ENCODE measurements at places on chromosomes 11 and 22. TPM values are rescaled to one million over a fixed set of nuclear protein-coding genes. Genes with fewer than 3 reads are reported as not detected.

Gene MS4A4E
- not detected for total RNA-seq

- no peak for DNase-seq
These were observed 116.8 kb downstream of the ZBTB16 start for GRCh38 chr11:114176321-114176720.

GRCh38 chr22:26767351-26768155 is 110.2 kb downstream of the MIAT start:
- no peak for DNase-seq

- no peak for DNase-seq
These were observed 15.2 kb downstream of the PIM3 start for GRCh38 chr22:49975543-49976389.

- DNase-seq: no peak
These were observed 197.6 kb upstream of the BLID start for GRCh38 chr11:122313581-122313980.

All from glomerular endothelial cell (primary cell).